ENCODE measurements at places on chromosomes 1 and 21.

- no peak for DNase-seq
These were observed 1.7 kb upstream of the AKT3 start for GRCh38 chr1:243851765-243852164.

DNA sequence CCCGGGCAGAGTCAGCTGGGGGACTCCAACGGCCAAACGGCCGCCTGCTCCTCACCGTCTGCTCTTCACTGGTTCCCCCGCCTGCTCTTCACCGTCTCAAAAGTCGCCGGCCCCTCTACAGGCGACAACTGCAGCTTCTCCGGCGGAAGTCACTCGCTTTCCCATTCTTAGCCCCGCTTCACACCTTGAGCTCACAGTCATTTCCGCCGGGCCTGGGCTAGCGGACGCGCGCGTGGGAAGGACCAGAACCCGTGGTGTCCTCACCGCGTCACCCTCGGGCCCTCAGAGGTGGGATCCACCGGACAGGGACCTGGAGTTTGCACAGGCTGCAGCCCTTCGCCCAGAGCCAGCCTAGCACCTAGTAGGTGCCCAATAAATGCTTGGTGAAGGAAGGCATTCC is 27.9 kb upstream of the HJV start:
- no peak for DNase-seq

DNA sequence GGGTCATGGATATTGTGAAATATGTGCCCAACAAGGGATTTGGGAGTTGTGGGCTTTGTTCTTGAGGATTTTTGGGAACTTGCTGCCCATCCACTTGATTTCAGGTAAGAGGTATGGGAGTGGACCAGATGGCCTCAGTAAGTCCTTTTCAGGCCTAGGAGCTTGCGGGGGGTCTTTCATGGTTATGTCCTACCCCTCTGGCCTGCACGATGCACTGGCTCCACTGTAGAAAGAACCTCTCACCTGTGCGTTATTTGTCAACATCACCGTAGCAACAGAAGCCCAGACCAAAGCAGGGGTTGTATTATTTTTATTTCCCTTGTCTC is 8.6 kb downstream of the RIIAD1 start:
- DNase-seq, result no peak

GRCh38 chr1:86069757-86070145 is 86.8 kb downstream of the COL24A1 start:
- DNase-seq, result no peak

GRCh38 chr21:31847761-31848160 is 25.1 kb upstream of the HUNK start:
- DNase-seq, result no peak

GRCh38 chr1:22712502-22713271 is 2.0 kb downstream of the EPHB2 start:
- DNase-seq, result peak; percentile 55

DNA sequence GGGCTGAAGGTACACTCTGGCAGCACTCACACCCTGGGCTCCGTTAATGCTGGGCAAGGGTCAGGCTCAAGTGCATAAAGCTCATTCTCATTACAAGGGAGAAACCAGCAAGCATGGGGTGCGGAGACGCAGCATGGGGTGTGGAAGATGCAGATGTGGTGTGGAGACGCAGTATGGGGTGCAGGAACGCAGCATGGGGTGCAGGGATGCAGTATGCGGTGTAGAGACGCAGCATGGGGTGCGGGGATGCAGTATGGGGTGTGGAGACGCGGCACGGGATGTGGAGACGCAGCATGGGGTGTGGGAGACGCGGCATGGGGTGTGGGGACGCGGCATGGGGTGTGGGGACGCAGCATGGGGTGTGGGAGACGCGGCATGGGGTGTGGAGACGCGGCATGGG is 390.7 kb downstream of the NPHP4 start:
- no peak for DNase-seq

DNA sequence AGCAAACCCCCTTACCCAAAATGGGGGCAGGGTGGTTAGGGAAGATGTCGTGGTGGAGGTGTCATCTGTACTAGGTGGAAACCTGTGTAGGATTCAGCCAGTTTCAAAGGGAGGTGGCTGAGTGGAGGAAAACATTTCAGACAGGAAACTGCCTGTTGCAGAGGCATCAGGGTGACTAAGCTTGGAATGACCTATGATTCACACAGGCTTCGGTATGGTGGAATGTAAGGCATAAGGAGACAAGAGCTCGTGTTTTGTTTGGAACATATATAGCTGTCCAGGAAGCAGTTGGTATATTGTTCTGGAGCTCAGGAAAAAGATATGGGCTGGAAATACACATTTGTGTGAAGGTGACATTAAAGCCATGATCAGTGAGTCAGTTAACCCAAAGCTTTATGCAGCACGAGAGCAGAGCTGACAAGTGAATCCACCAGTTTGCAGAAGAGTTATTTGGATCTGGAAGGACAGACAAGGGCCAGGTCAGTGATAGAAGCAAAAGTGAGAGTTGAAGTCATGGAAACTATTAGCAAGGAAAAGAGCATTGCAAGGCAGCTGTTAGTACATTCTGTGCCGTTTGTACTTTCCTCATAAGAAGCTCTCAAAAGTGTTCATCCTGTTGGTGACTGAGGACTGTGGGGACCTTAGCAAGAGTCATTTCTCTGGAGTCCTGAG is 12.2 kb downstream of the UTP25 start:
- DNase-seq, result peak; percentile 36

DNA sequence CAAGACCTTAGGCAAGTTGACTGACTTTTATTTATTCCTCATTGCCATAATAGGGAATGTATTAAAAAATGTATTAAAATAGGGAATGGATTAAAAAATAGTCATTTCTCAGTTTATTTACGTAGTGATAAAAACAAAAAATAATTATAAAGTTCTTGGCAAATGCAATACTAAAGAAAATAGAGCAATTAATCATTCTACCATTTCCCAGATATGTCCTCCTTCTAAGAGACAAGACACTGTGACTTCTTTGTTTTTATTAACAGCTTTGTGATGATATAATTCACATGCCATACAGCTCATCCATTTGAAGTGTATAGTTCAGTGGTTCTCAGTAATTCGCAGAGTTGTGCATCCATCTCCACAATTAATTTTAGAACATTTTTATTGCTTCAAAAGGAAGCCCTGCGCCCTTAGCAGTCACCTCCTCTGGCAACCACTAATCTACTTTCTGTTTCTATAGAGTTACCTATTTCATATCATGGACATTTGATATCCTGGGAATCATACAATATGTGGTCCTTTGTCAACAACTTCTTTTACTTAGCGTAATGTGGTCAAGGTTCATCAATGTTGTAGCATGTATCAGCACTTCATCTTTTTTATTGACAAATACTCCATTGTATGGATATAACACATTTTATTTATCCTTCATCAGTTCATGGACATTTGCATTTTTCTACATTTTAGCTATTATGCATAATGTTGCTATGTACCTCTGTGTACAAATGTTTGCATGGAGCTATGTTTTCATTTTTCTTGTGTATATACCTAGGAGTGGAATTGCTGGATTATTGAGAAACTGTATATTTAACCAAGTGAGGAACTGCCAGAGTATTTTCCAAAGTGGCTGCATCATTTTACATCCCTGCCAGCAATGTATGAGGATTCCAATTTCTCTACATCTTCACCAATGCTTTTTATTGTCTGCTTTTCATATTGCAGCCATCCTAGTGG is 5.6 kb downstream of the TBX19 start:
- no peak for DNase-seq

GRCh38 chr1:113654883-113655282 is 104.4 kb downstream of the PHTF1 start:
- DNase-seq, result no peak

DNA sequence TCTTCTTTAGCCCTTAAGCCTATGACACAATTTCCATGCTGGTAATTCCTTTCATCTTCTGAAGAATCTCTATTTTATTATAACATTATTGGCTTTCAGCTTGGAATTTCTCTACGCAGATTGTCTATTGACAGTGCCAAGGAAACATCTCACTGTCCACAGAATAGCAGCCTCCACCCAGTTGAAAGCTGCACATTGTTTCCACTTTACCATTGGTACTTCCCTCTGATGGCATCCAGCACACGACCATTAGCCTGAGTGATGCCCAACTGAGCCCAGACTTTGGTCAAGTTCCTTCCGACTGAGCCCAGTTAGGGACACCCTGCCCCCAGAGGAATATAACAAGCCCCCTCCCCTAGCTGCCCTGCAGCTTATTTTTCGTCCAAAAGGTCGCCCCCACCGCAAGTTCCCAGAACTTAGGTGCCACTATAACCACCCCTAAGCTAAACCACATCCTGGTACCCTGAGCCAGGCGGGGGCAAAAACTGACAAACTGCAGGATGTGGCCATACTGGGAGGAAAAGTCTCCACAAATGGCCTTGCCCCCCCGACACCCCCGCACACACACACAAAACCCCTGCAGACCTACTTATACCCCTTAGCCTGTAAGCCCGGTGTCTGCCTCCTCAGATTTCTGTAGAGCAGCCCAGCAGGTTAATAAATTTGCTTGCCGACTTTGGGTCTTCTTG is 13.2 kb downstream of the GBP5 start:
- peak; percentile 54 for DNase-seq

DNA sequence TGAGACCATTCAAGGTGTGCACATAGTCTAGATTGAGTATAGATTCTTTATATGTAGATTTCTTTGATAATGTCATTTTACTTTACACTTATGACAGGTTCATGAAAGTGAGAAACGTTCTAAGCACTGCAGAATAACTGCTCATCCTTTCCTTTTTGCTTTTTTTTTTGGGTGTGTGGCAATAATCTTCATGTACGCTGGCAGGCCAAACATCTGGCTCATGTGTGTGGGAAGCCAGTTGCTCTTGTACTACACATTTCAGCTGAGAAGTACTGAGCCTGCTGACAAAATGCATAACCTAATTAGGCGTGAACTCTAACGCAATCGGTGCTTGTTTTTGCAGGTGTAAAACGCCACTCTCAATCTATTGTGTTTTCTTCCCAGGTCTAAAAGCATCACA is 350.8 kb upstream of the KAZN start:
- DNase-seq, result no peak

DNA sequence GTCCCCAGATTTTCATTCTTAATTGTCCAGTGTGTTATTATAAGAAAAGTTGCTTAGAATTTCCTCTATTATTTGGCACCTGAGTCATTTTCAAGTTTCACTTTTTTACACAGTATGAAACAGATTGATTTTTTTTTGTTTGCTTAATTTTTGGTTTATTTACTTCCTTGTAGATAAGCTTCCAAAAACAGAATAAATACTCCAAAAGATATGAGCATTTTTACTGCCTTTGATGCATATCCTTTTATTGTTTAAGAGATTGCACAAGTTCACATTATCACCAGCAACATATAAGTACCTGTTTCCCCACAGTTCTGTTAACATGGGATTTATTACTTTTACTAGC is 36.3 kb upstream of the AHCYL1 start:
- no peak for DNase-seq

GRCh38 chr1:165879946-165880345 is 52.5 kb downstream of the UCK2 start:
- no peak for DNase-seq

- DNase-seq, result no peak
These were observed 6.5 kb downstream of the RD3 start for GRCh38 chr1:211485480-211485857.

- DNase-seq, result no peak
These were observed 162.3 kb upstream of the ADAMTS5 start for GRCh38 chr21:27129215-27129614.

GRCh38 chr21:38821248-38821647 is 15.5 kb downstream of the ETS2 start:
- no peak for DNase-seq

DNA sequence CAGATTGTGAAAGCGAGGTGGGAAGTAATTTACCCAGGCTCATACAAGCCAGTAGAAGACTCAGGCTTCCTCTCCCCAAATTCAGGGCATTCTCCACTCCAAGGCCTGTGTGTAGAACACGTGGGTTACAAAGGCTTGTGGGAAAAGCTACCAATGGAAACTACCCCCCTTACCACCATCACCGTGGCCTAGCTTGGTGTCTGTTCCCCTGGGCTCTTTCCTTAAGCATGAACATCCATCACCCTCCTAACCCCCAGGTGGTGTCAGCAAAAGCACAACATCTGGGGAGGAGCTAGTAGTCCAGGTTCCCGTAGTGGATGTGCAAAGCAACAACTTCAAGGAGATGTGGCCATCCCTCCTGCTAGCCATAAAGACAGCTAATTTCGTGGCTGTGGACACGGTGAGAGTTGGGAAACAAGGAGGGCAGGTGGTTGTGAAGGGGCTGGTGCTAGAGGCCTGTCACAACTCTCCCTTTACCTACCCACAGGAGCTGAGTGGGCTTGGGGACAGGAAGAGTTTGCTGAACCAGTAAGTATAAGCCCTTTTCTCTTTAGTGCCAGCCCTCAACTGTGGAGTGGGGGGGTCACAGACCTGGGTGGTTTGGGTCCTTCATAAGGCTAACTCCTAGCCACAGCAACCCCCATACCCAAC is 701 bp upstream of the MUTYH start:
- peak; percentile 35 for DNase-seq

GRCh38 chr1:75083848-75084514 is 50.2 kb upstream of the LHX8 start:
- DNase-seq, result no peak

All from stimulated activated CD4-positive, alpha-beta T cell treated with anti-CD3 and anti-CD28 coated beads, Interleukin-15, amount 100 ng/mL, for 24 hours (primary cell).